COLO829 (cell line): ENCODE measurements at places on chromosomes 16 and 17.

GRCh38 chr17:57441270-57441600 is 184.9 kb downstream of the MSI2 start:
- no peak for DNase-seq

GRCh38 chr17:56152874-56153602 is at the start of gene ANKFN1:
Gene ANKFN1, plus strand, starts transcription at chr17:56153475. Its CDS starts 59,193 bp downstream, at chr17:56212668.
- no peak for DNase-seq

- no peak for DNase-seq
Observed at GRCh38 chr17:19345486-19346350, 16.8 kb downstream of the B9D1 start.

- no peak for DNase-seq
Observed at GRCh38 chr16:26111900-26112299, 420.1 kb downstream of the HS3ST4 start.

DNA sequence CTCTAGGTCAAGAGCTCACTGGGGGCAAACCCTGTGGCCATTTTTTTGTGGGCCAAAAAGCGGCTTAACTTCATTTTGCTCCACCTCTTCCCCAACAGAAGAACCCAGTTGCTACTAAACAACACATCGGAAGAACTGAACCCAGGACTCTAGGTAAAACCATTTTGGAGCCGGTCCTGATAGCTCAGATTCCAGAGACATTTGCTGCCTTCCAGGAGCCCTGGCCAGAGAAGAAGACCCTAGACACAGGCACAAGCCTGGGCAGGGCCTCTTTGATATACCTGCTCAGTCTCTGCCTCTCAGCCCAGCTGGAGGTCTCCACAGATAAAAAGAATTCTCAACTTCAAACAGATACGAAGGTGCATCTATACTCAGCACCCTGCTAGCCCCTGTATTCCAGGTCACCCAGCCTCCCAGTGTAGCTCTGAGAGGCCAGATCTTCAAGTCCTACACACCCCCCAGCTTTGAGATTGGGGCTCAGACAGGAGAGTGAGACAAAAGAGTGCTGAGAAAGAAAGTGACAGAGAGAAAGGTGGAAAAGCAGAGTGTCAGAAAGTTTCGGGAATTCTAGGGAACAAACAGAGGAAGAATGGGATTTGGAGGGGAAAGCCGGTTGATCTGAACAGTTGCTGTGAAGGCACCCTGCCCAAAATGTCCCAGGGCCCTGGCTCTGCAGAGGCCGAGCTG is 6.6 kb upstream of the HOXB9 start:
- no peak for DNase-seq

GRCh38 chr17:81025741-81026129 is 9.2 kb upstream of the BAIAP2 start:
- DNase-seq = no peak

DNA sequence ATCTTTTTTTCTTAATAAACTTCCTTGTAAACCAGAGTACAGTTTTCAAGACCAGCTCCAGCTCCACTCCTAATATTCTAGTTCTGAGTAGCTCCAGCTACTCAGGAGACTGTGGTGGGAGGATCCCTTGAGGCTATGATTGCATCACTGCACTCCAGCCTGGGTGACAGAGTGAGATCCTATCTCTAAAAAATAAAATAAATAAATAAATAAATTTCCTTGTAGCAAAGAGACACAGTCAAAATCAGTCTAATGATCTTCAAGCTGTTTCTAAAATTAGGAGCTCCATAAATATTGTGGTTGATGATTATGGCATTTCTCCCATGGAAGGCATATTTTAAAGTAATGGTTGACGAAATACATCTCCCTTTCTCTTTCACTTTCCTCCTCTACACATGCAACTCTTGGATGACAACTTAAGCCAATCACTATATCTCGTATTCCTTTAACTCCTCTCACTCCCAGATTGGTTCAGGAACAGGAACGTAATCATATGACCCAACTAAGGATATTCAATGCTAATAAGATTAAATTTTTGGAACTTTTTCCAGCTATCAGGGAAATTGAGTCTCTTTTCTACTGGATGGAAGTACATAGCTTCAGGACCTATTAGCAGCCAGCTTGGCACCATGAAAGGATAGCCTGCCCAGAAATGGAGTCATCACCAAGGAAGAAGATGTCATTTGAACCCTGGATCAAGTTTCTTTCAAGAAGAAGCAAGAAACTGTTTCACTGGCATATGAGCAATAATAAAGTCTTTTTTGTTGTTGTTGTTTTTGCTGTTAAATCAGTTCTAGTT is 42.1 kb upstream of the TAOK1 start:
- DNase-seq = no peak

DNA sequence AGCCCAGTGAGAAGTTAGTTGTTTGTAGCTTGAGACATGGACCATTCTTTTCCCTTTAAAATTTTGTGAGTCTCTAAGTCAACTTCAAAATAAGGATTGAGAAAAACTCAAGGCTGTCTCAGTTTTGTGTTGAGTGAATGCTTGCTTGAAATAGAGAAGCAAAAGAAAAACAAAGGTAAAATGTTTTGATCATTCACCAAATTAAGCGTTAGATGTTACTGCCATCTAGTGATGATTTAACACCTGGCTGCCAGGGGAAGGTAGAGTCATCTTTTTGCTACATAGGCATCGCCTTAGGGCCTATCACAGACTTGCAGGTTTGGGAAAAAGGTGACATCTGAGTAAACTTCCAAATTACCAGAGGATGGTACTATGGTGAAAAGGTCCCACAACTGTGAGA is 74.4 kb downstream of the PCTP start:
- no peak for DNase-seq

DNA sequence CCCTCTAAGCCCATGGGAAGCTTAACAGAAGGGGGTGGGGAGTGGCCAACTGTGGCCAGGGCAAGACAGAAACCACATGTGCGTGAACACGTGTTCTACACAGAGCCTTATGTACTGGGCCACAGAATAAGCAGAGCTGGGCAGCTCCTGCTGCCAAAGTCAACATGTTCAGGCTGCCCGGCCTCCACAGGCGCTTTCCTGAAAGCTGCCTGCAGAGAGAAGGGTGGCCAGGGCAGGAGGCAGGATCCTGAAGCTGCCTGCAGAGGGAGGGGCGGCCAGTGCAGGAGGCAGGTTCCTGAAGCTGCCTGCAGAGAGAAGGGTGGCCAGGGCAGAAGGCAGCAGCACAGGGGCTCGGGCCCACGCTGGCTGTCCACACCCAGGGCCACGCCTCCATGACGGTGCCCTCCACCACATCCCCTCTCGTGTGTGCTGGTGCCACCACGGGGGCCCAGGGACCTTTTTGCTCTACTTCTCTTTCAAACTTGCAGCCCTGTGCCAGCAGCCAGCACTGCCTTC is 79.5 kb downstream of the ANKRD11 start:
- no peak for DNase-seq

DNA sequence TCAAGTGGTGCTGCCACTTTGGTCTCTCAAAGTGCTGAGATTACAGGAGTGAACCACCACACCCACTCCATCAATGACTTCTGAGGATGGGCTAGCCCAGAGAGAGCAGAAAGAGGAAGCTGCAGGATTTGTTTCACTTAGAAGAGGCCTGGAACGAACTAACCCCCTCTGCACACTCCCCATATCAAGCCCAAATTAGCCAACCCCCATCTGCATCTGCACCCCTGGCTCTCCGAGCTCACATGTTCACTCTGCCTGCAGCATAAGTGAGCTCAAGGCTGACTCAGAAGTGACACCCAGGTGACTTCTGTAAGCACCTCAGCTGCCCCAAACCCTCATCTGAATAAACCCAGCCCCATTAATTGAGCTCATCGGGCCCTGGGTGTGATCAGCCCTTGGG is 4.8 kb downstream of the SCNN1G start:
- no peak for DNase-seq
